ENCODE measurements at places on chromosomes 1 and 21. TPM values are rescaled to one million over a fixed set of nuclear protein-coding genes. Genes with fewer than 3 reads are reported as not detected.

- no peak for DNase-seq
Measured at GRCh38 chr1:227725046-227725445, 10.1 kb downstream of the JMJD4 start.

DNA sequence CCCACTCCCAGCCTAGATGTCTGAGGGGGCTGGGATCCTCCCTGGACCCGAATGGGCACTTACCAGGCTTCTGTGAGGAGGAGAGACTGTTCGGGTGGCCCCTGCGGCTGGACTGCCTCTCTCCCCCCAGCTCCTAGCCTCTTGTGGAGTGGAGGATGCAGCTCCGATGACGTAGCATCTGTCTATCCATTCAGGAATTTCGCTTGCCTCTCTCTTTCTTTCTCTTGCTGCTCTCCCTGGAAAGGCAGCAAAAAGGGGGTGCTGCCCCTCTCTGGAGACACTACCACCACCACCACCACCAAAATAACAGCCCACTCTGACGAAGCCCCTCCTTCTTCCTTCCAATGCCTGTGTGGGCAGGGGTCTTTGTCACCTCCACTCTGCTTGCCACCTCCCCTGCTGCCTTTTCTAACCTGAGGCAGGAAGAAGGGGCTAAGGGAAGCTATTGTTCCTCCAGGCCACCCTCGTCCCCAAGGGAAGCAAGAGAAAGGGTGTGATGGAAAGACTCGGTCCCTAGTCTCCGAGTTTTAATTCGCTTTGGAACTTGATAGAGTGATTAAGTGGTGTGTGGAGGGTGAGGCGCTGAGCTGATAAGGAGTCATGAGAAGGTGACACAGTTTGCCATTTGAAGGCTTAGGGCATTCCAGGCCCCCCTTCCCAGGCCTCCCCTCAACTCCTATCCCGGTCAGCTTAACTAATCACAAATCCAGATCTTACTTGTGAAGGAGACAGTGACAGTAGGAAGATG lies 60.5 kb downstream of the RHBG start:
- no peak for DNase-seq

PDPN gene
- total RNA-seq: 40.9 TPM

GNPAT gene
- 34.1 TPM for total RNA-seq

GRCh38 chr1:21919520-21919919 lies 17.6 kb downstream of the HSPG2 start:
- no peak for DNase-seq

GRCh38 chr21:33078907-33079582 lies 9.1 kb downstream of the OLIG1 start:
- no peak for DNase-seq

FCGR2B gene
- total RNA-seq: 7.4 TPM

- DNase-seq: no peak
Measured at GRCh38 chr21:29697555-29698193, 242.1 kb downstream of the GRIK1 start.

DNA sequence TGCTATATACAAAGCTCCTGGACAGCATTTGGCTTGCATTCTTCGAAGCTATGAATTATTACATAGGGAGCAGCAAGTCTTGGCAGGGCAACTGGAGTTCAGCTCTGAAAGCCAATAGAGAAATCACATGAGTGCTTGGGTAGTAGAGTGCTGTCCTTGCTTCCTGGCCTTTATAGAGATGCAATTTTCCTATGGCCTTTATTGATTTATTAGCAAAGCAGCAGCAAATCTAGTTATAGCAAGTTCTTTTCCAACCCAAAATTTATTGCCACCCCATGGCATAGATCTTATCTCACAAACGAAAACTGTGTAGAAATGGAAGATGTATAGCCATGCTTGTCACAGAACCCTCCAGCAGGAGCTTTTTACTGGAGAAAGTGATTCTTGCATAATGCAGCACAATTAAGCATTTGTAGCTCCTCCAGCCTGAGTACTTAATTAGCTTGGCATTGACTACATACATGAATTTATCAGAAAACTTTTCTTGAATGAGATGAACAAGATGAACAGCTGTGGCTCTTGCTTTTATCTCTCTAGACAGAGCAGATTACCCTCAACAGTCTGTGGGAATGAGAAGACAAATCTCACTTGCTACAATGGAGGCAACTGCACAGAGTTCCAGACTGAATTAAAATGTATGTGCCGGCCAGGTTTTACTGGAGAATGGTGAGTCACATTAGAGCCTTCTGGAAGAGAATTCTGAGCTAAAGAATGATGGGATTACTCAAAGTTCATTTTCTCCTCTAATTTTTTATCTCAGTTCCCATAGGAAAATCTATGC lies 170.1 kb downstream of the CRB1 start:
- DNase-seq: no peak

GRCh38 chr21:39923476-39923875 lies 56.2 kb downstream of the PCP4 start:
- no peak for DNase-seq

SYCP1 gene
- total RNA-seq: not detected

KMO gene
- 1.2 TPM for total RNA-seq

GRCh38 chr21:44547656-44548331 lies 3.5 kb downstream of the KRTAP10-2 start:
- no peak for DNase-seq

DNA sequence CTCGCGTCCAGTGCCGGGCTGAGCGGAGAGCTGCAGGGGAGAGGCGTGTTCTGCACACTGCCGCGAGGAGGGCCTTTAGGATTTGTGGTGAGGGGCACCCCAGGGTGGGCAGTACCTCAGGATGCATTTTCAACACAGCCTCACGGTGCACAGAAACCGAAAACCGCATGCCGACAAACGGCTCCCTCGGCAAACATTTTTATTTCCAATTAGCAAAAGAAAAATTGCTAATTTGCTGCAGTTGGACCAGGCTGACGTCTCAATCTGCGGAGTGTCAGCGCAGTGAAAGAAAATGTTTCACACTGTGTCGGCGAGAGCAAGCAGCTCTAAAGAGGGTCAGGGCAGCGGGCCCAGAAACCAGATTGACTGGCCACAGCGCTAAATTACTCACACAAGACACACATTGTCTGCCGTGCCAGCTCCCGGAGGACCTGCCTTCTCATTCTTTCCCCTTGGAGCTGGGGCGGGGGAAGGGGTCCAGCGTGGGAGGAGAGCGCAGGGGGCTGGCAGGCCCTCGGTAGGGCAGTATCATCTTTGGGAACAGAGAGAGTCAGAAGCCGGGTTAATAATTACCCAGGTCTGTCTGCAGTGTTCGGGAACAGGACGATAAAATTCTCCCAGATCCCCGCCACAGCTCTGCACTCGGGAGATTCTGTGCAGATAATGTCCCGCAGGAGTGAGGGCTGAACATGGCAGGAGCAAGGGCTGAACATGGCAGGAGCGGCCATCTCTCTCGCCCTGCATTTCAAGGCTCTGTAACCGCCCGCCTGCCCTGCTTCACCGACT lies 150.2 kb downstream of the PRDM16 start:
- no peak for DNase-seq

RBM11 gene
- 0.95 TPM for total RNA-seq

GRCh38 chr1:109864930-109865612 lies 45.6 kb upstream of the CSF1 start:
- no peak for DNase-seq

DNA sequence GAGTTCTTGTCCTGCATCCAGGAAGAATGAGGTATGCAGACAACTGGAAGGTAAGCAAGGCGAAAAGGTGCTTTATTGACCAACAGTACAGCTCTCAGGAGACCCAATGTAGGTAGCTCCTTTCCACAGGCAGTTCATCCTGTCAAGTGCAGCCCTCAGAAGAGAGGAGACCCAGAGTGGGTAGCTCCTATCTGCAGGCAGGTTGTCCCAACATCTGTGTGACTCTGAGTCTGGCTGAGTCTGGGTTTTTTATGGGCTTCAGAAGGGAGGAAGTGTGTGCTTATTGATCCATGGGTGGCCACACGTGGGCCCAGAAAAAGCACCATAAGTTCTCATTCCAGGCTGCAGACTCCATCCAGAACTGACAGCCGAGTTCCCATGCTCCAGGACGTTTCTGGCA lies 34.0 kb downstream of the ZNF691 start:
- DNase-seq: no peak

EMC1 gene
- 31.8 TPM for total RNA-seq

HSPA6 gene
- total RNA-seq: 6.7 TPM

GRCh38 chr1:7586031-7586941 lies 184.8 kb upstream of the VAMP3 start:
- peak; percentile 64 for DNase-seq

DNA sequence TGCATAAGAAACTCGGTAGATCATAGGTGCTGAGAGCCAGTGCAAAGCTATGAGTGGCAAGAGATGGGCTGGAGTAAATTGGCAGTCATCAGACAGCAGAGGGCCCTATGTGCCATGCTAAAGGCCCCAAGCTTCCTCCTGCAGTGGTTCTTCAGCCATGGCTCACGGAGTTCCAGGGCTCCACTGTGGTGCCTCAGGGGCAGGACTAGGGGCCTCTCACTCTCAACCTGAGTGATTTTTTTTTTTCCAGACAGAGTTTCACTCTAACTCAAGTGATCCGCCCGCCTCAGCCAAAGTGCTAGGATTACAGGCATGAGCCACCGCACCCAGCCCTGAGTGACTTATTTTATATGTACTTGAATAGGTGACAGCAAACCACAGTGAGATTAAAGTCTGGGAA lies 10.4 kb upstream of the GJA8 start:
- no peak for DNase-seq

- DNase-seq: no peak
Measured at GRCh38 chr1:174479281-174479680, 31.5 kb downstream of the GPR52 start.

IL23R gene
- total RNA-seq: not detected

RIPPLY3 gene
- total RNA-seq: not detected

GRCh38 chr1:156516821-156517220 lies 16.2 kb upstream of the MEF2D start:
- DNase-seq: no peak

DNA sequence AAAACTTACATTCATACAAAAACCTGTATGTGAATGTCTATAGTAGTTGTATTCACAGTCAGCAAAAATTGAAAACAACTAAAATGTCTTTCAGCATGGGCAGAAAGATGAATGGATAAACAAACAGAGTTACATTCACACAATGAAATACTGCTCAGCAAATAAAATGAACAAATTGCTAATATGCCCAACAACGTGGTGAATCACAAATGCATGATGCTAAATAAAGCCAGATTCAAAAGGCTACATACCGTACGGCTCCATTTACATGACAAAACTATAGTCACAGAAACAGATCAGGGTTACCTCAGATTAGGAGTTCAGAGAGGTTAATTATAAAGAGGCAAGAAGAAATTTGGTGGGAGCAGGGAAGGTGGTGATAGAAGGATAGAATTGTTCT lies 100.7 kb upstream of the KCTD3 start:
- DNase-seq: no peak

- DNase-seq: peak; percentile 43
Measured at GRCh38 chr1:36517011-36517771, 34.5 kb upstream of the CSF3R start.
